ENCODE measurements at places on chromosomes 7 and 10.
A peak's percentile ranks its signal among the peaks of the same experiment; 100 is the strongest.

DNA sequence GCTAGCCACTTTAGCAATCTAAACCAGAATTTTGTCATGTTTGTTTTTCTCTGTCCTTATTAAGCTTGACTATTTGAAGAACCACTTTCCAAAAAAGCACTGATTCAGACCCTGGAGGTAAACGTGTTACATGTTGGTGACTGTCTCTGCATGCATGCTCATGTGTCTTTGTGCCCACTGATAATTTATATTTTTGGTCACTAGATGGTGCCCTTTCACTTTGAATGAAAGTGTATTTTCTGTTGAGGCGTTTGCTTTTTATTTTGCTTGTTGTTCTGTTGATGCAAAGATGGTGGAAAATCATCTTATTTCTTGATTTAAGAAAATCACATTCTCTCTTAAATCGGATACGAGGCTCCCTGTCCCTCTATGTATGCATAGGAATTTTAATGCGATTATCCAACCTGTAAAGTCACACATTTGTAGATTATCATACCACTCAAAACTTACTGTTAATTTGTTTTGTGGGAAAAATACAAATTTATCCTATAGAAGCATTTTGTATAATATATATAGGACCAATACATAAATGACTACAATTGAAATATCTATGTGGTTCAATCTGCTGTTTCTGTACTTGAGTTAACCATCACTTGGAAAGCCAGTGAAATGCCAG lies 269.3 kb downstream of the BICC1 start:
- peak; percentile 10 for DNase-seq

DNA sequence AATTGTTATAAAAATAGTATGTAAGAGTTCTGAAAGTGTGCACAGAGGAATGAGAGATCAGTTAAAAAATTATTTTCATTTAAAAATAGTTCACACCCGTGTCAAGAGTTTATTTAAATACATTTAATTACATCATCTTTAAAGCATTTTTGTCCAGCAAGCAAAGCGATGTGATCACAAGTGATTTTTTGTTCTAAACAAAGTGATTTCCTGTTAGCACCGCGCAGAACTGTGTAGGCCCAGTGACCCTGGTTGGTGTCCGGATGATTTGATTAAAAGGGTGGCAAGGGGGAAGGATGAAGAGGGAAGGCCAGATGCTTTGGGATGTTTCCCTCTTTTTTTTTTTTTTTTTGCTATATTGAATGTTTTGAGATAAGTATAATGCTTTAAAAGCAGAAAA lies 227.8 kb upstream of the PITRM1 start:
- no peak for DNase-seq

DNA sequence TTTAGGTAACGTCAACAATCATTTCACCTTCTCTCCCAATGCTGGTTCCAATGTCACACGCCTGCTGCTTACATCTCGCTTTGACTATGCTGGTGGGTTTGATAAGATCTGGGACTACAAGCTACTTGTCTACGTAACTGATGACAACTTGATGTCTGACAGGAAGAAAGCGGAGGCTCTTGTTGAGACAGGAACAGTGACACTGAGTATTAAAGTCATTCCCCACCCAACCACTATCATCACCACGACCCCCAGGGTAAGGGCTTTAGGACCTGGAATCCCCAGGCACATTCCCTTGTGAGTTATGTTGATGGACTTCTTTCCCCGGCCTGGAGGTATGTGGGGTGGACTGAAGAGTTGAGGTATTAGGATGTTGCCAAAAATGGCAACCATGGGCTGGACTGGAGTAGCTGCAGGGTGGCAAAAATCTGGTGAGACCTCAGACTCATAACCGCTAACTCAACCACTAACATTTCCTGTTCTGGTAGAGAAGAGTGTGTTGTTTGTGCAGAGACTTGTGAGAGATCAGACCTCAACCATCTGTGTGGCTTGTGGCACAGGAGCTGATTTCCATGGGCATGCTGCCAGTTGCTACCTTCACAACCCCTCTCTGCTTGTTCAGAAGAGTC lies 59.2 kb downstream of the CDHR3 start:
- no peak for DNase-seq

- no peak for DNase-seq
Measured at GRCh38 chr7:50156706-50157105, 63.7 kb upstream of the ZPBP start.

DNA sequence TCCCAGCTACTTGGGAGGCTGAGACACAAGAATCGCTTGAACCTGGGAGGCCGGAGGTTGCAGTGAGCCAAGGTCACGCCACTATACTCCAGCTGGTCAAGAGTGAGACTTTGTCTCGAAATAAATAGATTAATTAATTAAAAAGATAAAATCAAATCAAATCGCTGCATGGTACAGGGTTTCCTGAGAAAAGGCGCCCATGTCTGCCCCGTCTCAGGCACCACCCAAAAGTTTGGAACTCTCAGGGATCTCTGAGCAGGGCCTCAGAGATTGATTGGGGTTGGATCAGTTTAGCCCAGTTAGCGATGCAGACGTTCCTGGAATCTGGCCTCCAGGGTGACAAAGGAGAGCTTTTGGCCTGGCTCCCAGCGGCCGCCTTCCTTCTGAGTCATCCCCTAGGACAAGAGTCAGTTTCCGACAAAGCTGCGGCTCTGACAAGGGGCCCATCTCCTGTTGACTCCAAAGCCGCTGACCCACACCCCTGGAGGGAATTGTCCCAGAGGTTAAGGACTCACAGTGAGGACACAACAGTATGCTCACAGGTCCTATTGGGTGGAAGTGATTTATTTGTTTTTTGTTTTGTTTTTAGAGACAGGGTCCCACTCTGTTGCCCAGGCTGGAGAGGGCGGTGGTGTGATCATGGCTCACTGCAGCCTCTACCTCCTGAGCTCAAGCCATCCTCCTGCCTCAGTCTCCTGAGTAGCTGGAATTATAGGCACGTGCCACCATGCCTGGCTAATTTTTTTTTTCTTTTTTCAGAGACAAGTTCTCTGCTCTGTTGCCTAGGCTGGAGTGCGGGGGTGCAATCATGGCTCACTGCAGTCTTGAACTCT lies 6.8 kb downstream of the ORAI2 start:
- no peak for DNase-seq

DNA sequence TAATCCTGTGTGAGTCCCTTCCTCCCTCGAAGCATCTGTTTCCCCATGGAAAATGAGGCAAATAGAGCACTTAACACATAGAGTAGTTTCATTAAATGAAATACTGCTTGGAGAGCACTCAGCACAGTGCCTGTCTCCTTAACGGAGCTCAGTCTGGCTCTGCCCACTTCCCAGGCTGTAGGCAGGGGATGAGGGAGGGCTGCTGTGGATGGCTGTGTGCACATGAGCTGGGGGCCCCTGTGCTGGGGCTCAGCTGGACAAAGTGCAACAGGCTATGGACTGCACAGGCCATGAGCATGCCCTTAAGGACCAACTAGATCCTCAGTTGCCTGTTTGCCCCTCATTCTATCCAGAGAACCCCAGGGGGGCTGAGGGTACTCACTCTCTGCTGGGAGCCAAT lies 14.5 kb downstream of the ZCCHC24 start:
- DNase-seq: no peak

DNA sequence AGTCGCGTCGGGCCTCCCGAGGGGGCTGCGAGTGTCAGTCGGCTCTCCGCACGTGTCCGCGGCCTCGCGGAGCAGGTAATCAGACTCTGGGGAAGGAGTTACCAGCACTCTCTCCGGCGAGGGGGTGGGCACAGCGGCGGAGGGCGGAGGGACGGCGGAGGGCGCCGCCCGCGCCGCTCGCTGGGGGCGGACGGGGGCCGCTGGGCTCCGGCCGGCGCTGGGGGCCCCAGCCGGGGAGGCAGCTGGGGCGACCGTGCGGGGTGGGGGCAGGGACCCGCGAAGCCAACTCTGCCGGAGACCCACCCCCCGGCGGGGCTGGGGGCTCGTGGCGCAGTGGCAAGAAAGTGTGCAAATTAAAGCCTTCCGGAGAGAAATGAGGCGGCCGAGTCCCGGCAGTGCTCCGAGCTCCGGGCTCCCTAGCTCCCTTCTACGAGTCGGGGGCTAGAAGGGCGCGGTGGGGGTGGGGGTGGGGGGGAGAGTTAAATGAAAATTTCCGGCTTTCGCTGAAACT lies at the start of gene CDK6:
Gene CDK6, minus strand, starts transcription at position 85 of the 511 bp plus-strand sequence. CDS start 3,250 bp downstream, outside the sequence.
- DNase-seq: no peak

GRCh38 chr7:130926001-130926691 lies 192.1 kb upstream of the KLF14 start:
- DNase-seq: no peak

Measured in NCI-H1105 (cell line).